ENCODE measurements at places on chromosomes 3 and 15.
A peak's percentile ranks its signal among the peaks of the same experiment; 100 is the strongest.

DNA sequence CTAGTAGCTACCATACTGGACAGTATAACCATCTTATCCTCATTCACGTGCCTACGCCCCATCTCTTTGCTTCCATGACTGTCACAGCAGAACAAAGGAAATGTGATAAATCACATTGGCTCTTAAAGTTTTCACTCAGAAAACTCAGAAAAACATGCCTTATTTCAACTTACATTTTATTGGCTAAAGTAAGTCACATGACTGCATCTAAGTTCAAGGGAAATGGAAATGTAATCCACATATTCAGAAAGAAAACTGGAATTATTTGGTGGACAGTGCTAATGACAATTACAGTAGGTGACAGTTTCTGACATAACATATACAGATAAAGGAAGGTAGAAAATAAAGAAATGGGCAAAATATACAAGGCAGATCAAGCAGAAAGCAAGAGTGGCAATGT lies 37.4 kb upstream of the VILL start:
- DNase-seq = no peak

DNA sequence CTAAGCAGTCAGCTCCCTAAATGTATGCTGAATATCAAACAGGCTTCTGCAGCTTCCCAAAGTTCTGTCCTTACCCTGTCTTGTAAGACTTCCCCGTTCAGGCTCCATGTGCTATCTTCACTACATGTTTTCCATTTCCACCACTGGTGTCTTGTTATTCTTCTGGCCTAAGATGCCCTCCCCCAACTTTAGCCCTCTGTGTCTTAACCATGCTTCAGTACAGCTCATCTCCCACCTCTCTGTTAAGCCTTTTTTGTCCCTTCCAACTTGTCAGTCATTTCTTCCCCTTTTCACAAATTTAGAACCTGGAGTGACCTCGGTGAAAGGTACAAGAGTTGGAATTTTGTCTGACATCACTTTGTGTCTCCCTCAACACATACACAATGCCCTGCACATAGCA lies 151.7 kb upstream of the TBL1XR1 start:
- no peak for DNase-seq

DNA sequence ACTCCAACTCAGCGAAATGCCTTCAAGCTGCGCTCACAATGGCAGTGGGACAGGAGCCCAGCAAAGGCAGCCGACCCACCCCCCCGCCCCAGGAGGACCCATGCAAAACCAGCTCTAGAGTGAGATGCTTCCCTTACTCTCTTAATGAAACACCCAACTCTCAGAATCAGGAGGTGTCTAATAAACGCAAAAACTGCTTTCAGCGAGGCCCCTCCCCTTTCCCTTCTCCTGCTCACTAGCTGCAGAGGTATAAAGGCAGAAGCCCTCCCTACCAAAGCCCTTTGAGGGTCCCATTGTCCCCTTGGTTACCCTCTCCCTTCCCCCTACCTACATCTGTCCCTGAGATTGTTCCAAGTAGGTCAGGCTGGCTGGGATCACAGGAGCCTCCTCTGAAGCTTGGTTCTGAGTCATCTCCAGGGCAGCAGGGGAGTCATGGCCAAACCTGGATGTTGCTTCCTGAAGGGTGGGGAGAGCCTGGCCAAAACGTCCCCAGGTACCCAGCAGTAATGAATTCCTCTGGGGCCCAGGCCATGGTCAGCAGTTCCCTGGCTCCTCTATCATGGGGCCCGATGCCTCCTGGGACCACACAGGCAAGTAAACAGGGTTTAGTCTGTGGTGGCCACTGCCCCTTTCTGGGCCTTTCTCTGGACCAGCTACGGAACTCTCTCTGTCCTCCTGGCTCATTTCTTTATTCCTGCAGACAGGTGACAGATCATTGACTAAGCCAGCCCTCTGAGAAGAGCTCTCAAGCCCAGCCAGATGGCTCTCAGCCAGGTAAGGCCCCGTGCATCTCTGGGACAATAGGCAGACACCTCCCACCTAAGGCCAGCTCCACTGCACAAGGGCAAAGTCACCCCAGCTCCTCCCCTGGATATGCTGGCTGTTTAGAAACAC lies 8.6 kb downstream of the KLHL25 start:
- no peak for DNase-seq

GRCh38 chr15:43249699-43250203 lies 17.0 kb downstream of the TGM5 start:
- DNase-seq = peak; percentile 66

GRCh38 chr3:69535613-69536012 lies 149.7 kb upstream of the FRMD4B start:
- DNase-seq = no peak

DNA sequence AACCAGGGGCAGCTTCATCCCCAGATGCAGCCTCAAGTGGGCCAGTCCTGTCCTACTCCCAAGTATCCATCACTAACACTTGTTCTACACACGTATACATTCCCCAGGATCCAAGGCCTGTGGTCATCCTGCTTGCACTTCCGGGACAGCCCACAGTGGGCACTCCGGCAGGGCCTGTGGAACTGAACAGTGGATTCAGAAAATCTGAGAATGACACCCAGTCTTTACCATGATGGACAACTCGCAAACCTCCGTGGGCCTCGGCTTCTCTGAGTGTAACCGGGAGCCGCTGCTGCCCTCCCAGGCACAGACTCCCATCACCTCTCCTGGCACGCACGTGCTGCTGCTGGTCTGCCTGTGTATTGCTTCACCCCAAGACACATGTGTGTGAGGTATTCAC lies 59.6 kb downstream of the ATP10A start:
- no peak for DNase-seq

DNA sequence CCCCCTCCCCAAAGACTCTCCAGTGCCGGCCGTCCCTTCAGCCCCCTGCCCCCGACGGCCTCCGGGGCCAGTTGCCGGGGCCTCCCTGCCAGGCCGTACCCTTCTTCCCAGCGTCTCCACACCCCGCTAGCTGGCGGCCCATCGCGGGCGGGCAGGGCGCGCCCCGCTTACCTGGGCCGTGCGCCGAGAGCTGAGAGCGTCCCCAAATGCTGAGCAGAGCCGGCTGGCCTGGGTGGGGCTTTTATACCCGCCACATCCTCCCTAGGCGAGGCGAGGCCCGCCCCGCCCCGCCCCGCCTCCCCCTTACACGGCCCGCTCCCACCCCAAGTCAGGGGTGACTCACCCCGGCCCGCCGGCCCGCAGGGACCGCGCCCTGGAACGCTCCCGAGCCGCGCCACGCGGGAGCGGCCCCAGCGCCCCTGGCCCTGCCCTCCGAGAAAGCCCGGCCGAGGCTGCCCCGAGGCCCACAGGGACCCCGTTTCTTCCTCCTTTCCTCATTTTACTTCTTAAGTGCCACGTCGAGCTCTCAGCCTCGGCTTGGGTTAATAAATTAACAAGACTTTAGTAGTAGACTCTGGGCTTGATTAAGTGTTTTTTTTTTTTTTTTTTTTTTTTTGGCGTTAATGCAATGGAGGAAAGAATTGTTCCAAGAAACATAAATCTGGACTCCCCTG lies at the start of gene ANXA2:
TSS of gene ANXA2 (minus strand) at position 215 of the 674 bp plus-strand sequence. CDS start 11,911 bp downstream, outside the sequence.
- no peak for DNase-seq

GRCh38 chr3:197125636-197126035 lies 96.0 kb upstream of the MELTF start:
- no peak for DNase-seq

- no peak for DNase-seq
Measured at GRCh38 chr15:60299452-60300047, 98.2 kb downstream of the ANXA2 start.

GRCh38 chr3:95751509-95751908 lies 1062.9 kb upstream of the EPHA6 start:
- no peak for DNase-seq

DNA sequence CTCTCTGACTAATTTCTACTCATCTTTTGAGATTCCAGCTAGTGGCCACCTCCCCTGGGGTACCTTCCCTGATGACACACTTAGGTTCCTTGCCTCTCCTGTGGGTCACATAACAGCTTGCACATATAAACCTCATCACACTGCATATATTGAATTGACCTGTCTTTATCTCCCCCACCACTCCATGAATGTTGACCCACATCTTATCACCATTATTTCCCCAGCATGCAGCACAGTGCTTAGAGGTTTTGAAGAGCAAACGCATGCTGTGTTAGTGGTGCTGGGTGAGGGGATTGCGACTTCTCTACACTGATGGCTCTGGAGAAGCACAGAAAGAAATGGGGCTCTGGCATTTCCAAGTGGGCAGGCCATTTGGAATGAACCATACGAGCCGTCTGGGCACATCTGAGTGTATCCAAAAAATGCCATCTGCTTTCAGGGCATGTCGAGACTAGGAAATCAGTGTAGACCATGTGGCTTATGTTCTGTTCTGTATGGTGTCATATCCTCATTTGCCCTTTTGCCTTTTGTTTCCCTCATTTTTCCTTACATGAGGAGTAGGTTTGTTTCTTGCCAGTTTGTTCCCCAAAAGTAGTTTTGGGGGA lies 333.2 kb upstream of the TRIM42 start:
- DNase-seq = no peak

GRCh38 chr3:103195216-103195615 lies 760.4 kb downstream of the ZPLD1 start:
- no peak for DNase-seq

DNA sequence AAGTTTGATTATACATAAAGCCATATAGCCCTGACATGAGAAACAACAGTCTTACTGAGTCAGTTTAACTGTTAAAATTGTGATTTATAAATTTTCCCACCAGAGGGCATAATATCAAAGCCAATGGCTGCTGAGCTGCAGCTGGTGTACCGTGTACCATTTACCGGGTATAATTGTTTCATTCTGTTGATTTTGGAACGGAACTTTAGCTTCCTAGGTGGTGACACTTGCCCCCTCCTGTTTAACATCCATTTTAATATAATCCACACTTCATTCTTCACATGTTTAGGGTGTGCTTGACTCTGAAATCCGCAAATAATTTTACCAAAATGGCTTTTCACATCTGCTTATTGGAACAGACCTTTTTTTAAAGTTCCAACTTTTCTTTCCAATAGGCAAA lies 72.8 kb downstream of the SLC9A9 start:
- DNase-seq = peak; percentile 37

DNA sequence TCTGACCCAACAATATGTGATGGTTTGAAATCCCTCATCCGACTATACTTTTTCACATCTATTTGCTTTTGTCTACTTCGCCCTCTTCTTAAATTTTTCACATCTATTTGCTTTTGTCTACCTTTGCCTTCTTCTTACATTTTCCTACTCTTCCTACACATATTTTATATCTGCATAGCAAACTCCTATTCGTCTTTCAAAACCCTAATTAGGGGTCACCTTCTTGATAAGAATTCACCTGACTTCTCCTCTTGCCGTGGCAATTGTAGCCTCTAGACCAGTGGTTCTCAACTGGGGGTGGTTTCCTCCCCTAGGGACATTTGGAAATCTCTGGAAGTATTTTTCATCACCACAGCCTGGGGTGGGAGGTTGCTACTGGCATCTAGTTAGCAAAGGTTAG lies 607.4 kb downstream of the NTRK3 start:
- DNase-seq = no peak

DNA sequence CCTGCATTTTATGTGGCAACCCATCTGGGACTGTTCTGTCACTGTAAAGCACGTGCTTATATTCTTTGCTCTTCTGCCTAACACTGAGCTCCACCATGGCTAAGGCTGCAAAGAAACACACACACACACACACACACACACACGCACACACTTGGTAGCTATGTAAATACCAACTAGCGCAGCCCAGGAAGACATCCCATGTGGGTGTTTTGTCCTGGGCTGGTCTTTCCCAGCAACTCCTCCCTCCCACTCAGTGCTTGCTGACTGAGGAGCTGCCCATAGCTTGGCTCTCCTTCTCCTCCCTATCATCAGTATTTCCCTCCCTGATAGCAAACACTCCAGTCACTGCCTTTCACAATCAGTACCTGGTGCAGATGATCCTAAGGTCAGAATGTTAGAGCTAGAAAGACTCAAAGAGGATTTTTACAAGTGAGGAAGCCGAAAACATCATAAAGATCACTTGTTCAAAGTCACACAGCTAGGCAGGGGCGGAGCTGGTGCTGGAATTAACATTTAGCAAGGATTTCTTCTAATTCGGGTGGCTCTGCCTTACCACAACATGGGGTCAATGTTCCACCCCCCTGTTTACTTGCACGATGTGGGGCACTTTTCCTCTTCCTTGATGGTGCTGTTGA lies 377.1 kb upstream of the TBL1XR1 start:
- DNase-seq = no peak

DNA sequence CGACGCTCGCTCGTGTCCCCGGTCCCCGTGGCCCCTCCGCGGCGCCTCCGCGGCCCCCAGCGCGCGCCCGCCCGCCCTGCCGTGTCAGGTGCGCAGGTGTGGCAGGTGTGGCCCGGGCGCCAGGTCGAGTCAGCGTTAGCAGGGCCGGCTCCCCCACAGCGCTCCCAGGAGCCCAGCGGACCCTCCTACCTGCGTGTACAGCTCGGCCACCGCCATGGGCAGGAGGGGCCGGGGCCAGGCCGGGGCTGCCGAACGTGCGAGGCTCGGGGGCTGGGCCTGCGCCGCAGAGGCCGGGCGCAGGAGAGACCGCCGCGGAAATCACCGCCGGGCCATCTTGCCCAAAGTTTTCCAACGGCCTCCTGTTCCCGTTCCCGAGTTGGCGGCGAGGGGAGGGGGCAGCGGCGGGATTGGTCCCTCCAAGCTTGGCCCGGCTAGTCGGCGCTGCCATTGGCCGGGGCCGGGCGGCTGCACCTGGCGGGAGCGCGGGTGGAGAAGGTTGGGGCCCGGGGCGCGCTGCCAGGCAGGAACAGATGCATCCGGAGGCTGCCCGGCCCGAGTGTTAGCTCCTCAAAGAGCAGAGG lies at the start of gene MYO5C:
TSS of gene MYO5C (minus strand) at position 384 of the 581 bp plus-strand sequence. CDS start at position 216, 168 bp downstream.
- DNase-seq = no peak

DNA sequence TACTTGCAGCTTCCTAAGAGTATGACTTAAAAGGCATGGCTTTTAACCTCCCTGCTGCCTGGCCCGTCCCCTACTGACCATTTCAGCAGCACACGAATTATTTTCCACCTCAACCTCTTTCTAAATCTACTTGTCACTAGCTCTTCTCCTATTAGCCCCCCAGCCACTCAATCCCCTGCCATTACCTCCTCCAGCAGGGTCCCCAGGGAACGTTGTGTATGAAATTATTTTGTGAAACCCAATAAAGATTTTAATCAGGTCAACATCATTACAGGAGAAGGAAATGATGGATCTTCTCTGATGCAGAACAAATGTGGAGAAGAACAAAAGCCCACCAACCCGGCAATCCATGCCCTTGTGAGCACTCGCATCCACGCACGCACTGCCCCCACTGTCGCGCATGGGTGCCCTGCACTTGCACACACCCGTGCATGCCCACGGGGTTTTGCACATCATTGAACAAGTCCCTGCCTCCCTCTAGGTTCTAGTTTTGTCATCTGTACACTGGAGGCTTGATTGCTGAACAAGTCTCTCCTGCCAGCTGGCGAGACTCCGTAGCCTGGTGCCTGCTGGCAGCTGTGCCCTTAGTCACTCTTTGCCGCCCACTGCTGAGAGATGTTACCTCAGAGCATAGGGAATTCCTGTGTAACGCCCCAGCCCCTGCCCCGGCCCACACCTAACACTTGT lies 51.6 kb downstream of the LINGO1 start:
- DNase-seq = no peak
